Aorta (tissue), 5 donors: ENCODE measurements at places on chromosomes 16 and 17. TPM values are rescaled to one million over a fixed set of nuclear protein-coding genes. Genes with fewer than 3 reads are reported as not detected.
A peak's percentile ranks its signal among the peaks of the same experiment; 100 is the strongest.

CPHXL2 gene
- not detected for total RNA-seq

DNA sequence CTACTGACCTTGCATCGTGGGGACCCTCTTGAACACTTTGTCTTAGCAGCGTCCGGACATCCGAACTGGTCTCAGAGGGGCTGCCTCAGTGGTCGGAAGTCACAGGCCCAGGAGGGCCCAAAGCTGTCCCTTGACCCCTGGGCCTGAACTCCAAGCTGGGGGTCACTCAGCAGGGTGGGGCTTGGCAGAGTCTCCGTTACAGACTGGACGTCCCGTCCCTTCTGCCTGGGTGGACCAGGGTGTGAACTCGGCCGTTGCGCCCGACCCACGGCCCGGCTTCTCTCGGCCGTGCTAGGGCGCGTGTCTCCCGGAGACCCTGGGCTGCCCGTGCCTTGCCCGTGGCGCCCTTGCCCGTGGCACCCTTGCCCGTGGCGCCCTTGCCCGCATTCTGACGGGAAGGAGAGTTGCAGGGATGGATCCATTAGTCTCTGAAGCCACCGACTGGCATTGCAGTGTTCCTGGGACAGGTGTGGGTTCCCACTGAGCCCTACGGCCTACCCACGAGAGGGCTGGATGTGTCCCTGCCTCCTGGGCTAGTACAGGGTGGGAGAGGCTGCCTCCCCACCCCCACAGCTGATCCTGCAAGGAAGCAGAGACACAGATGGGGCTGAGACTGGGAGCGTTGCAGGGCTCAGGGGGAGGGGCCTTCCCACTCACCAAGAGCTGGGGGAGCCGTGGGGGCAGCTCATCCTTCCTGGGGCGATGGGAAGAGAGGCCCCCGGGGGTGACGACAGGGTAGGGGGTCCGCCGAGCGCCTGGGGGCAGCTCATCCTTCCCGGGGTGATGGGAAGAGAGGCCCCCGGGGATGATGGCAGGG is 4.9 kb downstream of the CACNA1H start:
- DNase-seq, result no peak

DNA sequence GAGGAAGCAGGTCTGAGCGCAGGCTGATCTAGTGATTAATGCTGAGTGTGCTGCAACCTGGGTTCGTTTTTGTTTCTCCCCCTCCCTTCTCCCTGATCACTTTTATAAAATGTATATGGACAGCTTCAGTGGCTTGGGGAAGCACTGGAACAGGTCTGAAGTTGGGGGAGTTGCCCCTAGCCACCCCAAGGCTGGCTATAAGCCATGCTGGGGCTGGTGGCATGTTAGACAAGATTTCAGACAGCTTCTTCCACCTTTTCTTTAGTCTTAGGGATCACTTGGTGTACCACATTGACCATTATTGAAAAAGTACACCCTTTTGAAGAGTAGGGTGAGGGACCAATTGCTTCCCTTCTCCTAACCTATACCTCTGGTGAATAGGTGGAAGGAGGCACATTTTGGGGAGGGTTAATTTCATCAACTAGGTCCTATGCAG is 3.8 kb upstream of the VAC14 start:
- DNase-seq, result no peak

DNA sequence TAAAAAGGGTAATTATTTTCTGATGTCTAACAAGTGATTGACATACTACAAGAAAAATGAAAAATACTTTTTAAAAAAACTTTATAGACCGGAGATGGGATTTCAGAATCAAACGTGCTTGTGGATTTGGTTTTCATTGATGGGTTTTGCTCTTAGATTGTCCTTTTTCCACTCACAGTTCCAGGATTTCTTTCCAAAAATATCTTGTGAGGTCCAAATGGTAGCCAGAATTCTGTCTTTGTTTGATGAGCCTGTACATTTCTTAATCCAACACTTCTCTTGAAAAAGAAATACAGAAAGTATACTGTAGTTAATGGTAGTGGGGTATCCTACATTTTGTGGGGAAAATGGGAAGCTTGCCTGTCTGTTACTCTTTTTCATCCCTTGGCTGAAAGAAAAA is 329.3 kb downstream of the KCNJ2 start:
- no peak for DNase-seq

DNA sequence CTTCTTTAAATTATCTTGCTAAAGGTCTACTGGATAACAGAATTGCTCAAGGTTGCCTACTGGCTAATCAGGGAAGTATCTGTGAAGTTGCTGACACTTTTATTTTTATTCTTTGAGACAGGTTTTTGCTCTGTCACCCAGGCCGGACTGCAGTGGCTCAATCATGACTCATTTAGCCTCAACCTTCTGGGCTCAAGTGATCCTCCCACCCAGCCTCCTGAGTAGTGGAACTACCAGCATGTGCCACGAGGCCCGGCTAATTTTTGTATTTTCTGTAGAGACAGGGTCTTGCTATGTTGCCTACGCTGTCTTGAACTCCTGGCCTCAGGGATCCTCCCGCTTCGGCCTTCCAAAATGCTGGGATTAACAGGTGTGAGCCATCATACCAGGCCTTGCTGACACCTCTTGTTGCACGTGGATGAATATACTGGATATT is 43.1 kb downstream of the GLG1 start:
- DNase-seq, result no peak

HOXB5 gene
- total RNA-seq, result 5.9 TPM

GRCh38 chr16:20910781-20911321 is 10.3 kb downstream of the LYRM1 start:
- DNase-seq, result no peak

- DNase-seq, result no peak
These were observed 8.1 kb upstream of the NOTUM start for GRCh38 chr17:81968850-81969812.

- DNase-seq, result no peak
These were observed 19.7 kb downstream of the APPBP2 start for GRCh38 chr17:60506312-60506711.

GRCh38 chr17:75995385-75995925 is 5.2 kb upstream of the CDK3 start:
- peak; percentile 26 for DNase-seq

NACA2 gene
- not detected for total RNA-seq

DNA sequence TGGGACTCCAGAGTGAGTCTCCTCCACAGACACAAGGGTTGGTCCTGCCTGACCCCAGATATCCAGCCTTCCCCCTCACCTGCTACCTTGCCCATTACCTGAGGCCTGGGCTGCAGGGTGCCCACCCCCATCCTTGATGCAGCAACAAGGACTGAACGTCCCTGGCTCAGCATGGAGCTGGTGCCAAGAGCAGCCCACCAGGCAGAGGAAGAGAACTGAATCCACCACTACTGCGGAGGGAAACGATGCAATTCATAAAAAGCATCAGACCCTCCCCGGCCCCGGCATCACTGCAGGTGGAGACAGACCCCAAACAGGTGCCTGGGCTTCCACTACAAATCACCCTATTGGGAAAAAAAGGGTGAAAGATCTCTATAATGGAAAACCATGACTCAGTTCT is 131.0 kb upstream of the TNRC6C start:
- no peak for DNase-seq

- no peak for DNase-seq
These were observed 71.7 kb downstream of the ARHGAP17 start for GRCh38 chr16:24943471-24943870.

DNA sequence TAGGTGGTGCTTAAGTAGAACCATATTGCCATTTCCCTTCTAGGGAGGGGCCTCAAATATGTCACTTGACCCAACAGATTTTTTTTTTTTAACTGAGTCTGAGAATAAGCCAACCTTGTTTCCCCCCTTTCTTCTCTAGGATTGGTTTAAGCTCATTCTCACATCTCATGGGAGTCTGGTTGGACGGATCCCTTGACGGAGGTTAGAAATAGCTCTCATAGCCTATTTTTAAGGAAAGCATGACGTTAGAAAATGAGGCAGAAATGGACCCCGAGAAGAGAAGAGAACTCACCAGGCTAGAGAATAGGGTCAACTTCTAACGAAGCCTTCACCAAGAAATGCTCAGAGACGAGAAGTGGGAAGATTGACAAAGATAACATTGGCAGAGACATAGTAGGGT is 95.1 kb upstream of the ZFHX3 start:
- DNase-seq, result no peak

- DNase-seq, result no peak
These were observed 1.5 kb downstream of the FBRS start for GRCh38 chr16:30659507-30660423.

DNA sequence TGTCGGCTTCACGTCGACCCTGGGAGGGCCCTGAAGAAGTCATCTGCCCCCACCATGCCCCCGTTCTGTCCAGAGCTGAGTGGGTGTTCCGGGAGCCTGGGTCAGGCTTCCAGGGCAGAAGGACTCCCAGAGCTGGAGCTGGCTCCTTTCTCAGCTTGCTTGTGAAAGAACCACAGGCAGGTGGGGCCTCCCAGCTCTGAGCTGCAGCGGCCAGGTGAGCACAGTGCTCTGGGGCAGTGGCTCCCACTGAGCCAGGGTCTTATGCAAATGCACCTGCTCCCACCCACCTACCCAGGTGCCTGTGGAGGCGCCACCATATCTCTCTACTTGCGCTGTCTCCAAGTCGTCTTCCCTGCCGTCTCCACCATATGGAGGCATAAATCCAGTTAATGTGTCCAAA is 140.0 kb upstream of the RPL38 start:
- no peak for DNase-seq

- no peak for DNase-seq
These were observed 89.3 kb downstream of the RPGRIP1L start for GRCh38 chr16:53614346-53614745.

TNFSF12 gene
- total RNA-seq, result 61.4 TPM

HAS3 gene
- 0.68 TPM for total RNA-seq

DNA sequence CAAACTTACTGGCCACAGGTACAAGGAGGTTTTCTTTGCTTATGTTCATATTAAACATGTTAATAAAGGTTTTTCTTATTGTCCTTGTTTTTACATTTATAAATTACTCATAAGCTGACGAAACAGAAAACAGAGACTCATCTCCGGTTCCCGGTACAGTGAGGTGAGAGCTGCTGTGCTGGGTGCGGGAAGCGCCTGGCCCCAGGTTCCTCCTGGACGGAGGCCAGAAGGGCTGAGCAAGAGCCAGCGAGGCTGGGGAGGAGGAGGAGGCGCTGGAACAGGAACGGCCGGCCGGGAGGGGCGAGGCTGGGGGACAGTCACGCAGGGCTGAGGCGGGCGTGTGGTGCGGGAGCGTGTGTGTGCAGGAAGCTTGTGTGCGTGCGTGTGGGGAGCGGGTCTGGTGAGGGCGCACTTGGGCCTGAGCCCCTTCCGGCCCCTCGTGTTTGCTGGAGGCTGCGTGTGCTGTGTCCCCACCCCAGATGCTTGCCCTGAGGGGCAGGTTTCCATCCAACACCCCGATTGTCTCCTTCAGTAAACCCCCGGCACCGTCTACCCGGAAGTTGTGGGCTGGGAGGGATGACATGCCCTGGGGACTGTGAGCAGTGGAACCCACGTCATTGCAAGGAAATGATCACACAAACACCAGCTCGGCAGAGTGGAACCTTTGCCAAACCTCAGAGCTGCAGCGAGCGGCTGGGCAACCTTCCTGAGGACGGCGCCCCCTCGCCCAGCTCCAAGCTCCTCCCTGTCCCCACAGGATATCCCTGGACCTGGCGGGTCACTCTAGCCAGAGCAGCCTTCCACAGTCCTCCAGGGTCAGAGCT is 19.5 kb downstream of the CD7 start:
- DNase-seq, result peak; percentile 95

GRCh38 chr17:42227849-42228700 is 33.8 kb upstream of the GHDC start:
- DNase-seq, result no peak

- DNase-seq, result no peak
These were observed 61.9 kb downstream of the WWP2 start for GRCh38 chr16:69823831-69824563.

GRCh38 chr17:72861811-72862210 is 230.7 kb downstream of the SLC39A11 start:
- no peak for DNase-seq

PRSS53 gene
- total RNA-seq, result 6.0 TPM

CCT6B gene
- 2.4 TPM for total RNA-seq

- no peak for DNase-seq
These were observed 225.1 kb downstream of the IRX3 start for GRCh38 chr16:54061454-54061853.

GRCh38 chr17:18933102-18934058 is 18.6 kb upstream of the SLC5A10 start:
- no peak for DNase-seq

GRCh38 chr16:51449441-51449840 is 298.4 kb upstream of the SALL1 start:
- DNase-seq, result no peak

- peak; percentile 95 for DNase-seq
These were observed 3.1 kb downstream of the CACNB1 start for GRCh38 chr17:39194089-39194984.

- DNase-seq, result no peak
These were observed 37.3 kb upstream of the CDC42EP4 start for GRCh38 chr17:73349138-73349537.

GRCh38 chr17:42536048-42536371 is at the start of gene NAGLU:
TSS of gene NAGLU (plus strand) at chr17:42536241. CDS start at chr17:42536273, 32 bp downstream.
- peak; percentile 99 for DNase-seq

DNAI2 gene
- not detected for total RNA-seq

- DNase-seq, result no peak
These were observed 4.5 kb upstream of the CACNG5 start for GRCh38 chr17:66830451-66830850.

- peak; percentile 78 for DNase-seq
These were observed 901 bp downstream of the CDYL2 start for GRCh38 chr16:80803339-80804055.

DNA sequence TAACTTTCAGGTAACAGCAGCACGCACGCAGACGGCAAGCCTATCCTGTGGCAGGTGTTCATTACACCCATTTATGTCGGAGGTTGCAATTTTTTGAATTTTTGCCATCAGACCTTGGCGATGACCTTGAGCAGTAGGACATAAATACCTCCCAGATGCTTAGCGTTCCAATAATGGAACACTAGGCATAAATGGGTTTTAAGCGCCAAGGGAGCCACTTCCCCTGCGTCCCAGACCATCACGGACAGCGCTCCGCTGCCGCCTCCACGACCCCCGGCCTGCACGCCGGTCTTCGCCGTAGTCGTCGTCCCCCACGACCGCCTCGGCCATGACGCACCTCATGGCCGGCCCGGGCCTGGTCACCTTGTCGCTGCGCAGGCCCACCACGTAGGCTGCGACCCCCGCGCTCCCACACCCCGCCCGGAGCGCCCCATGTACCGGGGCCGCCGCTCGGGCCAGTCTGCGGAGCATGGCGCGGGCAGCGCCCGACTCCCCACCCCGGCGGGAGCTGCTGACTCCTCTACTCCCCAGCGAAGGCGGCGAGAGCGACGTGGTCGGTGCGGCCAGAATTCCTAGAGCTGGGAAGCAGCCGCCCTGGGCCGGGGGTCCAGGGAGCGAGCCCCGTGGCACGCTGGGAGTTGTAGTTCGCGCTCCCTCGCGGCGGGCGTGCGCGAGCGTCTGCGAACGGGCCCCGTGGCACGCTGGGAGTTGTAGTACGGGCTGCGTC is 22.7 kb downstream of the TMEM235 start:
- DNase-seq, result peak; percentile 96
